ENCODE measurements at places on chromosomes 5 and 9. TPM values are rescaled to one million over a fixed set of nuclear protein-coding genes. Genes with fewer than 3 reads are reported as not detected.

Gene C9orf153
- 0.21 TPM for total RNA-seq

Gene FOXD4L3
- not detected for total RNA-seq

Gene FOXD4
- not detected for total RNA-seq

Gene PCDHB16
- total RNA-seq, result not detected

Gene SLC34A1
- total RNA-seq, result 0.21 TPM

Gene CCNI2
- total RNA-seq, result 4.6 TPM

Gene DCTN4
- 58.1 TPM for total RNA-seq

Gene MRPL50
- total RNA-seq, result 11.8 TPM

Gene MYOZ3
- not detected for total RNA-seq

Gene BARHL1
- total RNA-seq, result not detected

Gene TSSK1B
- total RNA-seq, result not detected

Gene NR5A1
- not detected for total RNA-seq

Gene CDKN2B
- 1.3 TPM for total RNA-seq

Gene ZNF300
- total RNA-seq, result 0.44 TPM

Gene FCN2
- not detected for total RNA-seq

Gene CARD9
- total RNA-seq, result 1.6 TPM

Gene CARD6
- 0.76 TPM for total RNA-seq

Gene PBX3
- total RNA-seq, result 20.6 TPM

Gene MEF2C
- 0.83 TPM for total RNA-seq

Gene CCNJL
- not detected for total RNA-seq

Gene NR2F1-AS1
- 0.41 TPM for total RNA-seq

Gene PTGDS
- not detected for total RNA-seq

All from activated T-cell treated with anti-CD3 and anti-CD28 coated beads, Interleukin-2, amount 50 U/mL, for 72 hours (primary cell).